ENCODE measurements at places on chromosomes 3 and 15. TPM values are rescaled to one million over a fixed set of nuclear protein-coding genes. Genes with fewer than 3 reads are reported as not detected.

OIP5 gene
- 0.84 TPM for total RNA-seq

GRCh38 chr15:44296625-44297524 lies 8.4 kb downstream of the GOLM2 start:
- H3K27ac ChIP-seq, result peak overlapping the region; percentile 48
- no peaks in the 10 kb centered on the region for H3K27me3 ChIP-seq
- peaks cover 13% of the 10 kb centered on the region for H3K36me3 ChIP-seq
- no peak overlapping the region for H3K4me3 ChIP-seq
- H3K4me1 ChIP-seq, result peaks cover 37% of the 10 kb centered on the region
- peak; percentile 22 for DNase-seq

DNA sequence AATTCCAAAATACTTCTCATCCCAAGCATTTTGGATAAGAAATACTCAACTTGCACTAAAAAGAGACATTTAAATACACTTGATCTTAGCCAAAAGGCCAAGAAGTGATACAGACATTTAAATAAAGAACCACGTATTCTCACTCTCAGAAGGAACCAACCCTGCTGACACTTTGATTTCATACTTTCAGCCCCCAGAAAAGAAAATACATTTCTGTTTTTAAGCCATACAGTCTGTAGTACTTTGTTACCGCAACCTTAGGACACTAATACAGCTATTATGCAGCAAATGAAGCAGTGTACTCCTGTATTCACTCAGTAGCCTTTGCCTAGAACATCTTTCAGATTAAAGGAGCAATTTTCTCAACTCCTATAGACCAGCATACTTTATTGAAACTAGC lies 86.7 kb downstream of the TBC1D5 start:
- no peaks in the 10 kb centered on the region for H3K4me1 ChIP-seq
- H3K36me3 ChIP-seq, result no peaks in the 10 kb centered on the region
- H3K27me3 ChIP-seq, result no peaks in the 10 kb centered on the region
- H3K4me3 ChIP-seq, result no peak overlapping the region
- DNase-seq, result no peak
- H3K27ac ChIP-seq, result no peak overlapping the region

ADAMTSL3 gene
- total RNA-seq, result not detected

Measured in B cell (primary cell).